ENCODE measurements at places on chromosomes 13 and 19. TPM values are rescaled to one million over a fixed set of nuclear protein-coding genes. Genes with fewer than 3 reads are reported as not detected.

Gene ZNF546
- 6.7 TPM for total RNA-seq

Gene USHBP1
- total RNA-seq: 14.0 TPM

Gene FBXO27
- total RNA-seq: 7.6 TPM

Gene DIRAS1
- 1.8 TPM for total RNA-seq

Gene MBD3L2
- total RNA-seq: not detected

Gene SHC2
- 37.8 TPM for total RNA-seq

Gene YJU2
- total RNA-seq: 18.9 TPM

Gene DAND5
- not detected for total RNA-seq

Gene ACER1
- not detected for total RNA-seq

DNA sequence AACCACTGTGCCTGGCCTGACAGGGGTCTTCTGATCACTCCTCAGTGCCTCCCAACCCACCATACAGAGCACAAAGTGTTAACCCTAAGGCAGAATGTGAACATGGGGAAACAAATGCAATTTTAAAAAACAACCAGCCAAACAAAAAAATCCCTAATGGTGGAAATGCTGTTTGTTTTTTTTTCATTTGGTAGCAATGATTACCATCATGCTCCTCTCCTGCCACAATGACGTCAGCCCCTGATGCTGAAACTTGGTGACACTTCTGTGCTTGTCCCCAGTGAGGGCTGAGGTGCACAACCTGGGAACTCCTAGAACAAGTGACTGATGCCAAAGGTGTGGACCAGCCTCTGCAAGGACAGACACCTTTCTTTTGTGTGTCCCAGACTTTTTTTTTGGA is 4.0 kb upstream of the TSPAN16 start:
- peaks cover 6% of the 10 kb centered on the region for H3K4me1 ChIP-seq
- no peak for DNase-seq
- H3K27me3 ChIP-seq: no peaks in the 10 kb centered on the region
- H3K36me3 ChIP-seq: no peaks in the 10 kb centered on the region
- H3K27ac ChIP-seq: no peak overlapping the region

GRCh38 chr19:47319923-47320871 is 10.5 kb downstream of the C5AR1 start:
- H3K27me3 ChIP-seq: peaks cover 5% of the 10 kb centered on the region
- no peak overlapping the region for H3K27ac ChIP-seq
- H3K4me1 ChIP-seq: no peaks in the 10 kb centered on the region
- H3K4me3 ChIP-seq: no peak overlapping the region

DNA sequence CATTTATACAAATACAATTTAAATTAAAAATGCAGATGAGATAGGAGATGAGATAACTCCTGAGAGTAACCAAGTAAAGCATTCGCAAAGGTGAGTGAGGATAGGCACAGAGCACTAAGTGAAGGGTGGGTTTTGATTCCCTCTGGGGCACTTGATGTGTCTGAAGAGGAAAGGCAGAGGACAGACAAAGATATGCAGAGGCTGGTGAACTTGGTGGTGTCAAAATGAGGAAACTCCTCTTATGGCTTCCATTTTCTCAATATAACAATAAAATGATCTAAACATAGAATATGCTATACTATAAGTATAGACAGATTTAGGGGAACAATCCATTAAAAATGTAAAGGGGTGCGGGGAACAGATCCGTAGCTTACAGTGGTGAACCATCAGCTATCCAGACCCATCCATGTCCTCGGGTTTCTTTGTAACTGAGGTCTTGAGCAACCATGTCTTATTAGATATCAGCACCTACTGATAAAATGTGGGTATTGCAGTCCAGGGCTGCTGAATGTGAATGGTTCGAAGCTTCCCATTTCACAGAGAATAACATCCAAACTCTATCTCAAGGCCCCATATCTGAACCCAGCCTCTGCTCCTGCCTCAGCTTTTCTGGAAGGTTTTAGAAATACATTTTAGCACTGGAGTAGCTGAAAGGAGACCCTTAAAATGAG is 73.9 kb upstream of the SLC10A2 start:
- no peak overlapping the region for H3K4me3 ChIP-seq
- no peaks in the 10 kb centered on the region for H3K4me1 ChIP-seq
- no peaks in the 10 kb centered on the region for H3K27me3 ChIP-seq
- H3K27ac ChIP-seq: no peak overlapping the region

- no peak overlapping the region for H3K27ac ChIP-seq
- H3K27me3 ChIP-seq: no peaks in the 10 kb centered on the region
- H3K4me3 ChIP-seq: peak overlapping the region; percentile 45
- H3K4me1 ChIP-seq: peaks cover 28% of the 10 kb centered on the region
- no peak for DNase-seq
- no peaks in the 10 kb centered on the region for H3K36me3 ChIP-seq
Measured at GRCh38 chr19:18434411-18435175, 3.3 kb downstream of the ISYNA1 start.

- H3K27ac ChIP-seq: no peak overlapping the region
- H3K4me3 ChIP-seq: no peak overlapping the region
- no peaks in the 10 kb centered on the region for H3K4me1 ChIP-seq
- H3K27me3 ChIP-seq: no peaks in the 10 kb centered on the region
- DNase-seq: no peak
Measured at GRCh38 chr13:34350671-34351070, 532.7 kb downstream of the RFC3 start.

GRCh38 chr13:74250738-74251190 is 116.6 kb upstream of the KLF12 start:
- H3K27ac ChIP-seq: no peak overlapping the region
- H3K4me3 ChIP-seq: no peak overlapping the region
- no peak for DNase-seq
- no peaks in the 10 kb centered on the region for H3K27me3 ChIP-seq
- no peaks in the 10 kb centered on the region for H3K36me3 ChIP-seq
- no peaks in the 10 kb centered on the region for H3K4me1 ChIP-seq

DNA sequence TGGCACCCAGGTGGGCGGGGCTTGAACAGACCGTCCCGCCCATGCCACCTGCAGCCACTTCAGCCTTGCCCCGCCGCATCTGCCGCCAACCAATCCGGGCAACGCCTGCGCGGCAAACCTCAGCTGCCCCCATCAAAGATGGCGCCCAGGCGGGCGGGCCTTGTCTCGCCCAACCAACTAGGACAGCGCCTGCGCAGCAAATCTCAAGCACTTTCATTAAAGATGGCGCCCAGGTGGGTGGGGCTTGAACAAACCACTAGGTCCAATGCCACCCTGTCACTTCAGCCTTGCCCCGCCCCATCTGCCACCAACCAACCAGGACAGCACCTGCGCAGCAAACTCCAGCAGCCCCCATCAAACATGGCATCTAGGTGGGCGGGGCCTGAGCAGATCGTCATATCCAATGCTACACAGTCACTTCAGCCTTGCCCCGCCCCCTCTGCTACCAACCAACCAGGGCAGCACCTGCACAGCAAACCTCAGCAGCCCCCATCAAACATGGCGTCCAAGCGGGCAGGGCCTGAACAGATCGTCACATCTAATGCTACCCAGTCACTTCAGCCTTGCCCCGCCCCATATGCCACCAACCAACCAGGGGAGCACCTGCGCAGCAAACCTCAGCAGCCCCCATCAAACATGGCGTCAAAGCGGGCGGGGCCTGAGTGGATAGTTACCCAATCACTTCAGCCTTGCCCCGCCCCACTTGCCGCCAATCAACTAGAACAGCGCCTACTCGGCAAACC is 1.4 kb downstream of the PEG3 start:
- no peaks in the 10 kb centered on the region for H3K4me1 ChIP-seq
- H3K27me3 ChIP-seq: no peaks in the 10 kb centered on the region
- no peaks in the 10 kb centered on the region for H3K36me3 ChIP-seq
- peak overlapping the region; percentile 42 for H3K4me3 ChIP-seq
- no peak overlapping the region for H3K27ac ChIP-seq
- peak; percentile 92 for DNase-seq

DNA sequence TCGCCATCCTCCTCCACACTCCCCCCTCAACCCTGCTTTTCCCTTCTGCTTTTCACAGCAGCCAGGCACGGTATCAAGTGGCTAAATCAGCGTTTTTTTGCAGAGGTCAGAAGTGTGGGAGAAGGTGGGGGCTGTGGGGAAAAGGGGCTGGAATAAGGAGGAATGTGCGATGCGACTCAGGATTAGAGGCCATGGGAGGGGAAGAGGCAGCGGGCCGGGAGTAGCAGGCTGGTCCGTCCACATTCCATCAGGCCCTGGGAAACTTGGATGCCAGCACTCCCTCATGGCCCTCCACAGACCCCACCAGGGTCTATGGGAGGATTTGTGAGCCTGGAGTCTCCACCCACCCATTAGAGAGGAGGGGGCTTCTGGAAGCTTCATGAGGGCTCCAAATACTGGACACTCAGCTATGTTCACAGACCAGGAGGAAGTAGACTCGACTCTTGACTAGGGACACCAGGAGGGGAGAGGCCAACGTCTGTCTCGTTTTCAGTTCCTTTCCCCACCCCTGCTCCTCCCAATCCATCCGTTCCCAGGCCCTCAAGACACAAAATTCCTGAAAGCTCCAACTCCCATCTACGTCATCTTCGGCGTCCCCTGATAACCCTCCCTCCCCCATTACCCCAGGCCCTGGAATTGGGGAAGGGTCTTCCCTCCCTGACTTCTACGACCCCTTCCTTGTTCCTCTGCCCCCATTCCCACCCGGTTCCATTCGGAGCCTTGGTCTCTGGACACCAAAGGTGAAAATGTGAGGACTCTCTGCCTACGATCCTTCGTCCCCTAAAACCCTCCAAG is 3.3 kb upstream of the KCNC3 start:
- H3K36me3 ChIP-seq: no peaks in the 10 kb centered on the region
- H3K27ac ChIP-seq: peak overlapping the region; percentile 83

DNA sequence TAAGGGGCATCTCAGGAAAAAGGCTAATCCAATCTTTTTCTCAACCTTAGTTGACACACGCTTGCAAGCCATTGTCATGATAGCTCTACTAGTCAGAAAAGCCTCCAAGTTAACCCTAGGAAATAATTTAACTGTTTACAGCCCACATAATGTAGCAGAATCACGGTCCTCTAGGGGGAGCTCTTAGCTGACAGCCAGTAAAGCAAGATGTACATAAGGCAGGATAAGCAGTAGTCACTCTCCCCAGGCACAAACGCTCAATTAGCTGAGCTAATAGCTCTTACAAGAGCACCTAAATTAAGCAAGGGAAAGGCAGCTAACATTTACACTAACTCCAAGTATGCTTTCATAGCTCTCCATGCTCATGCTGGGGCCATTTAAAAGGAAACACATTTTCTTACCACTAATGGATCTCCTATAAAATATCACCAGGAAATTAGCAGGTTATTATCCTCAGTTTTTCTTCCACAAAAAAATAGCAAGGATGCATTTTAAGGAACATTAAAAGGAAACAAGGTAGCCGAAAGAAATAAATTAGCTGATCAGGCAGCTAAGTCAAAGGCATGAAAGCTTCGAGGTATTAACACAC is 33.7 kb upstream of the ZSCAN5A start:
- H3K27ac ChIP-seq: no peak overlapping the region
- no peaks in the 10 kb centered on the region for H3K4me1 ChIP-seq

- H3K27ac ChIP-seq: peak overlapping the region; percentile 49
- no peaks in the 10 kb centered on the region for H3K36me3 ChIP-seq
- peak overlapping the region; percentile 14 for H3K4me3 ChIP-seq
- peaks cover 36% of the 10 kb centered on the region for H3K4me1 ChIP-seq
- H3K27me3 ChIP-seq: no peaks in the 10 kb centered on the region
Measured at GRCh38 chr13:23609414-23609760, 39.2 kb downstream of the TNFRSF19 start.

- DNase-seq: no peak
- no peaks in the 10 kb centered on the region for H3K4me1 ChIP-seq
Measured at GRCh38 chr19:11894851-11895250, 7.3 kb downstream of the ZNF69 start.

- no peak overlapping the region for H3K27ac ChIP-seq
- no peaks in the 10 kb centered on the region for H3K36me3 ChIP-seq
- H3K4me3 ChIP-seq: no peak overlapping the region
- no peaks in the 10 kb centered on the region for H3K27me3 ChIP-seq
- no peak for DNase-seq
- H3K4me1 ChIP-seq: peaks cover 4% of the 10 kb centered on the region
Measured at GRCh38 chr13:98200211-98200878, 23.3 kb upstream of the RNF113B start.

- no peak overlapping the region for H3K27ac ChIP-seq
- no peaks in the 10 kb centered on the region for H3K4me1 ChIP-seq
- no peaks in the 10 kb centered on the region for H3K36me3 ChIP-seq
- H3K4me3 ChIP-seq: no peak overlapping the region
- DNase-seq: no peak
- H3K27me3 ChIP-seq: no peaks in the 10 kb centered on the region
Measured at GRCh38 chr13:52882785-52883184, 34.3 kb upstream of the PCDH8 start.

DNA sequence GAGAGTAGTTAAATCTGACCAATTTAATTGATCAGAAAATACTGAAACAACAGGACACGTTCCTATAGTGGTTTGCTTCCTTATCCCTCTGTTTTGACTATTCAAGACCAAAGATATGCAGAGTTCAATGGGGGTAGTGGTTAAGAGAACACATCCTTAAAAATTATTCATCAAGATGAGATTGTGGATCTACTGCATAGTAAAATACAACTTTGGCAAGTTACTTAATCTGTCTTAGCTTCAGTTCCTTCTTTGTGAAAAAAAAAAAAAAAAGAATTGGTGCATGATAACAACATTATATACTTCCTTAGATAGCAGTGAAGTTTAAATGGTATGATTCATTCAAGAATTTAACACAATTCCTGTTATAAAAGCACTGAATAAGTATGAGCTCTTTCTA is 552.1 kb downstream of the DCT start:
- H3K27ac ChIP-seq: no peak overlapping the region
- no peak for DNase-seq
- no peaks in the 10 kb centered on the region for H3K36me3 ChIP-seq

GRCh38 chr13:31846182-31846938 is 107.0 kb downstream of the RXFP2 start:
- peak overlapping the region; percentile 77 for H3K4me3 ChIP-seq
- H3K27me3 ChIP-seq: peaks cover 4% of the 10 kb centered on the region
- DNase-seq: peak; percentile 96
- peaks cover 11% of the 10 kb centered on the region for H3K4me1 ChIP-seq

DNA sequence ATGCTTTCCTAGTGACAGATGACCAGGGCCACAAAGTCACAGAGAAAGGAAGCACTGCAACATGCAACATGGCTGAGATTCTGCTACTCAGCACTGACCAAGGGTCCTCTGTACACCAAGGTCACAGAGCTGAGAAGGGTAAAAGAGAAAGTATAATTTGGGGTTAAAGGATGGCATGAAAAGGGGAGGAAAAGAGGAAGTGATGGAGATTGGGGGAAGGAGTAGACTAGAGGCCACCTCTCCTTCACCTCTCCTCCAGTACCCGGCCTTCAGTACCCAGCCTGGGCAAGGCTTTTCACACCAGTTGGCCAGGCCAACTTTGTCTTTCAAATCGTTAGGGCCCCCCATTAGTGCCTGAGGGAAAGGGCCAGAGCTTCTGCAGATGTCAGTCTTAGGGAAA is 6.3 kb upstream of the RPS19 start:
- no peak overlapping the region for H3K27ac ChIP-seq
- DNase-seq: no peak
- no peak overlapping the region for H3K4me3 ChIP-seq
- no peaks in the 10 kb centered on the region for H3K4me1 ChIP-seq
- no peaks in the 10 kb centered on the region for H3K36me3 ChIP-seq
- H3K27me3 ChIP-seq: peaks cover 15% of the 10 kb centered on the region

- no peaks in the 10 kb centered on the region for H3K4me1 ChIP-seq
- DNase-seq: no peak
- H3K27ac ChIP-seq: peak overlapping the region; percentile 13
- H3K27me3 ChIP-seq: no peaks in the 10 kb centered on the region
Measured at GRCh38 chr19:34332027-34332760, 32.8 kb upstream of the GPI start.

Data from upper lobe of right lung (tissue), 1 donor.